ENCODE measurements at places on chromosomes 7 and 10.

- no peak for DNase-seq
Observed at GRCh38 chr10:110165239-110165638, 42.2 kb upstream of the MXI1 start.

DNA sequence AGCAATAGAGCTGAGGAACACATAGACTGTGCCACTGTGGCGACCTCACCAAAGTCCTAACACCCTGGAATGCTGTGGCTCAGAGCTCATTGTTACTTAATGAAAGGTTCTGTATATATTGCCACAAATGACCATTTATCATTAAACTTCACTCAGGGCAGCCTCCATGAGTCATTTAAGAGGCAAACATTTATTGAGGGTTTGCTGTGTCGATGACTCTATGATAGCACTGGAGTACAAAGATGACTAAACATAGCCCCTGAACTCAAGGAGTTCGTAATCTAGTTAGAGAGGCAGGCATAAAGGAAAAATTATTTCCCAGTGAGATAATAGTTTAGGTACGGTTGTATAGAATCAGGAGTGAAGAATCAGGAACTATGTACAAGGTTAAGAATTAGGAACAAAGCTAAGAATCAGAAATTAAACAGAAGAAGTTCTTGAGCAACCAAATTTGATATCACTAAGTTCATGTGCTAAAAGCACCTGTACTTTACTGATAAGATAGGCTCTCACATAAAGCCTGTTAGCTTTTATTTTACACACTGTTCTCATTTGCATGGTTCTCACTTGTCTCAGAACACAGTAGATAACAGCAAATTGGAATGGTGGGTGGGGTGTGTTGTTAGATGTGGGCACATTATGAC is 7.9 kb downstream of the ENTPD7 start:
- no peak for DNase-seq

DNA sequence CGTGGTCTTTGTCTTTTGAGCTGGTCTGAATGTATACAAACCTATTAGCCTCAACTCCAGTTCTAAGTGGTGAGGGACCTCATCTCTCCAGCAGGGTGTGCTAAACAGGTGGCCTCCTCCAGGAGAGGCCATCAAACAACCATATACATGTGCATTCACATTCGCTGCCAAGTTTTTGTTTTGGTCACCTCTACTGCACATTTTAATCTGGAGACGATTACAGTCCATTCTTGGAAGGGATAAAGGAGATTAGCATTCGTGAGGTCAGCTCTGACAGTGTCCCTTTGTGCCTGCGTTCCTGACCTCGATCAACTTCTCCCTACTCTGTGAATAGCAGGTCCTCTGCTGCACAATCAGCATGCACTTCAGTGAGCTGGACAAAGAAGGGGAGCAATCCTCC is 60.8 kb downstream of the RHOBTB1 start:
- no peak for DNase-seq

- DNase-seq: no peak
Observed at GRCh38 chr10:114151486-114151885, 22.5 kb downstream of the CCDC186 start.

- no peak for DNase-seq
Observed at GRCh38 chr10:62866941-62867340, 50.8 kb upstream of the EGR2 start.

DNA sequence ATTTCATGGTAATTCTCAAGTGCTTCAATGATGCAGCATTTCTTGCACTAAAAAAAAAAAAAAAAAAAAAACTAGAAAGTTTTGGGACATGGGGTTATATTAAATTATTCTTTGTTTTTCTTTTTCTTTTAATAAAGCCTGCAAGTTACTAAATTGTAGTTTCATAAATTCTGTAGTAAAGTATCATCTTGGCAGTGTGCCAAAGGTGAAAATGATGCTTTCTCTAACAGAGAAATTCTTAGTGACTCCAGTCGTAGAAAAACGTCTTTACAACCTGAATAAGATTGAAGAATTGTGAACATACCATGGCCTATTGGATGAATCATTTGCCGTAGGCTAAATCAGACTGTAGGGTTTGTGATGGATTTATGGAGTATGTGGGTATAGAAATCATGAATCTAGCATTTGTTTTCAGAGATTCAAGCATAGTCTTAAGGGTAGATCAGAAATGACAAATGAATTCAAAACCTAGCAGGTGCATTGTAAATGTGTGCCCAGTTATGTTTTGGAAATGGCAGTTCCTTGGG is 27.1 kb downstream of the RBM17 start:
- no peak for DNase-seq

DNA sequence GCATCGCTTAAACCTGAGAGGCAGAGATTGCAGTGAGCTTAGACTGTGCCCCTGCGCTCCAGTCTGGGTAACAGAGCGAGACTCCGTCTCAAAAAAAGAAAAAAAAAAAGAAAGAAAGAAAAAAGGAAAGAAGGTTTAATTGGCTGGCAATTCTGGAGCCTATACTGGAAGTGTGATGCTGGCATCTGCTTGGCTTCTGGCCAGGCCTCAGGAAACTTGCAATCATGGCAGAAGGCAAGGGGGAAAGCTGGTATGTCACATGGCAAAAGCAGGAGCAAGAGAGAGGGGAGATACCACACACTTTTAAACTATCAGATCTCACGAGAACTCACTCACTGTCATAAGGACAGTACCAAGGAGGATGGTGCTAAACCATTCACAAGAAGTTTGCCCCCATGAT is 190.0 kb downstream of the CALN1 start:
- no peak for DNase-seq

- DNase-seq: no peak
Observed at GRCh38 chr10:48399056-48399541, 92.6 kb downstream of the MAPK8 start.

DNA sequence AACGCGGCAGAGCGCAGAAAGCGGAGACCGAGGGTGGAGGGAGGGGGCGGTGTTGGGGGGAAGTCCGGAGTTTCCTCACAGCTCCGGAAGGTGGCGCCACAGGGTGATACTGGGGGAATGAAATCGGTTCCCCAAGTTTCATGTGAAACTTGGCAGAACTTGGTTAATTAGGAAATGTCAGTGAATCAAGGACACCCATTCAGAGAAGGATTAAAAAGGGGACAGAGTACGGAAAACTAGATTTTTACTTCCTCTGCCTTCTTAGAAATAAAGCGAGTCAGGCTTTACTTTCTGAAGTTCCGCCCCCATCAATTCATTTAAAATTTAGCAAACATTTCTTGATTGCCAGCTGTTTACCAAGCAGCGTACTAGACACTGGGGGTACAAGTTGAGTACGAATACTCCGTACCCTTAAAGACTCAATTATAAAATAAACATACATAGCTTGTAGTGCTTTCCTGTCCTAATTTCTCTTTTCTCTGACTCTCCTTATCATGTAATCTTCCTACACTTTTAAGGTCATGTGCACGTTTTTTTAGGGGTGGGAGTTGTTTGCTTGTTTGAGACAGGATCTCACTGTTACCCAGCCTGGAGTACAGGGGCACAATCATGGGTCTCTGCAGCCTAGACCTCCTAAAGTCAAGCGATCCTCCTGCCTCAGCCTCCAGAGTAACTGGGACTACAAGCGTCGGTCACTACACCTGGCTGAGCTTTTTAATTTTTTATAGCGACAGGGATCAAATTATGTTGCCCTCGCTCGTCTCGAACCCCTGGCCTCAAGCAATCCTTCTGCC is 644 bp upstream of the ABI1 start:
- no peak for DNase-seq

DNA sequence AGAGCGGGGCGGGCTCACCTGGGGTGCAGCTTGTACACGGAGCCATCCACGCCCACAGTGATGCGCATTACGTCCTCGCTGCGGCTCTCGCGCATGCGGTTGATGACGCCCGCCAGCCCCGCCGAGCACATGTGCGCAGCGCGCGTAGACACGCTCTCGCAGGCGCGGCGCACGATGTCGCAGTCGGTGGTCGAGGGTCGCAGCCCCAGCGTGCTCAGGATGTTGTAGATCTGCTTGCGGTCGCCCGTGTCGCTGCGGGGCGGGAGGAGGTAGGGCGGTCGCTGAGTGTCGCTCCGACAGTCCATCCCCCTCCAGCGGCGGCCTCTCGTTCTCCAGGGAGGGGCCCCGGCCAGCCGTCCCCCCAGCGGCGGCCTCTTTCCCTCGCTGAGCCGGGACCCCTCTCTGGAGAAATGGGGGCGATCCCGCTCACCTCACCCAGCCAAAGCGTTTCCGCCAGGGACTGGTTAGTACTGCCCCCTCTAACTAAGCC is 4.4 kb upstream of the MYL7 start:
- no peak for DNase-seq

GRCh38 chr10:17744341-17744861 is 7.6 kb upstream of the TMEM236 start:
- no peak for DNase-seq

- DNase-seq: no peak
Observed at GRCh38 chr7:44267719-44268421, 57.5 kb downstream of the CAMK2B start.

GRCh38 chr7:46534664-46535588 is 613.9 kb upstream of the IGFBP3 start:
- no peak for DNase-seq

DNA sequence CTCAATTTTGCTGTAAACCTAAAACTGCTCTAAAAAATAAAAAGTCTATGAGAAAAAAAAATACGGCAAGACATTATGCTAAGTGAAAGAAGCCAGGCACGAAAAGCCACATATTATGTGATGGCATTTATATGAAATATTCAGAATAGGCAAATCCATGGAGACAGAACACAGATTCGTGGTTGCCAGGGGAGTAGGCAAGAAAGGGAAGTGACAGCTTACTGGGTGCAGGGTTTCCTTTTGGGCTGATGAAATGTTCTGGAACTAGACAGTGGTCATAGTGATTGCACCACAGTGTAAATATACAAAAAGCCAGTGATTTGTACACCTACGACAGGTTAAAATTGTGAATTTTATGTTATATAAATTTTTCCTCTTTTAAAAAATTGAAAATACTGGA is 41.3 kb upstream of the GLI3 start:
- DNase-seq: no peak

GRCh38 chr10:50063100-50063499 is 4.7 kb upstream of the WASHC2A start:
- DNase-seq: no peak

DNA sequence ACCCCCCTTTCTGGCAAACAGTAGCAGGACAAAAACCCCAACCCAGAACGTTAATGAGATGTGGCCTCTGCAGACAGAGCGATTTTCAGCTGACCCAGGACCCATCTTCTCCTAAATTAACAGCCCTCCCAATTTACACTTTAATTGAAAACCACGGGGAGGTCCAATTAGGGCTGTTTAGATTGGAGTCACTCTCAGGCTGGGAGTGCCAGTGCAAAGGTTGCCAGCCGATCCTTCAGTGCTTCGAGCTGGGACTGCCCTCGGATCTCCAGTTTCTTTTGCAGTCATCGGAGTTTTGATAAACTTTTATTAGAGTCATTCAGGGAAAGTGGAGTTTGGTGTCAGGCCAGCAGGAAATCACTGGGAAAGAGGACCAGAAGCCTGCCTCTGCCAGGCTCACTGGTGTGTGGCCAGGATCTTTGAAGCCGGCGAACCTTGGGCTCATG is 108.0 kb downstream of the DOCK1 start:
- DNase-seq: no peak

Measured in activated T-helper 1 cell treated with anti-CD3 and anti-CD28 coated beads, Interleukin-2, amount 50 U/mL, for 16 hours (primary cell).